ENCODE measurements at places on chromosomes 1 and 21. TPM values are rescaled to one million over a fixed set of nuclear protein-coding genes. Genes with fewer than 3 reads are reported as not detected.

The BMP8B gene
- total RNA-seq: 0.47 TPM

The SLC44A3 gene
- total RNA-seq: 2.8 TPM

The TXNIP gene
- total RNA-seq: 1,406 TPM

The ATP6V1G3 gene
- not detected for total RNA-seq

The TFF2 gene
- total RNA-seq: not detected

The AKR7A3 gene
- 2.4 TPM for total RNA-seq

The RNF186 gene
- total RNA-seq: not detected

The FGR gene
- total RNA-seq: 2.1 TPM

The IQGAP3 gene
- 1.2 TPM for total RNA-seq

The CYP4Z1 gene
- total RNA-seq: not detected

The SLC16A4 gene
- 31.7 TPM for total RNA-seq

The OLIG2 gene
- not detected for total RNA-seq

The LCK gene
- 0.35 TPM for total RNA-seq

The VWA5B1 gene
- 0.10 TPM for total RNA-seq

The SH2D5 gene
- total RNA-seq: 0.43 TPM

The IL12RB2 gene
- 0.46 TPM for total RNA-seq

The WNT2B gene
- total RNA-seq: 45.1 TPM

The ERICH3 gene
- total RNA-seq: 0.05 TPM

The CR1L gene
- not detected for total RNA-seq

The RAB7B gene
- 4.3 TPM for total RNA-seq

The ALX3 gene
- 0.43 TPM for total RNA-seq

The PTGS2 gene
- total RNA-seq: 0.50 TPM

The CD1B gene
- not detected for total RNA-seq

Measured in ovary (tissue), 10 donors.